ENCODE measurements at places on chromosomes 2 and 18.
A peak's percentile ranks its signal among the peaks of the same experiment; 100 is the strongest.

GRCh38 chr2:157261199-157261782 is 3.8 kb downstream of the GALNT5 start:
- DNase-seq: peak; percentile 51

GRCh38 chr2:99205491-99205890 is 24.5 kb downstream of the MRPL30 start:
- DNase-seq: no peak

GRCh38 chr2:206040525-206040924 is 45.4 kb downstream of the INO80D start:
- no peak for DNase-seq

- DNase-seq: no peak
Measured at GRCh38 chr2:71686781-71687180, 233.4 kb downstream of the DYSF start.

- no peak for DNase-seq
Measured at GRCh38 chr2:30232801-30233130, 1.4 kb downstream of the LBH start.

GRCh38 chr2:231866450-231866849 is 59.7 kb downstream of the NPPC start:
- DNase-seq: no peak

All from fibroblast of upper back skin (primary cell).